ENCODE measurements at places on chromosomes 5 and 9.

GRCh38 chr5:429453-430188 is 13.4 kb upstream of the EXOC3 start:
- DNase-seq = no peak

- DNase-seq = no peak
These were observed 33.0 kb upstream of the CTXN3 start for GRCh38 chr5:127615916-127616315.

GRCh38 chr5:172429201-172429940 is 25.0 kb downstream of the SH3PXD2B start:
- DNase-seq = no peak

GRCh38 chr9:91680998-91681397 is 257.4 kb upstream of the NFIL3 start:
- DNase-seq = no peak

DNA sequence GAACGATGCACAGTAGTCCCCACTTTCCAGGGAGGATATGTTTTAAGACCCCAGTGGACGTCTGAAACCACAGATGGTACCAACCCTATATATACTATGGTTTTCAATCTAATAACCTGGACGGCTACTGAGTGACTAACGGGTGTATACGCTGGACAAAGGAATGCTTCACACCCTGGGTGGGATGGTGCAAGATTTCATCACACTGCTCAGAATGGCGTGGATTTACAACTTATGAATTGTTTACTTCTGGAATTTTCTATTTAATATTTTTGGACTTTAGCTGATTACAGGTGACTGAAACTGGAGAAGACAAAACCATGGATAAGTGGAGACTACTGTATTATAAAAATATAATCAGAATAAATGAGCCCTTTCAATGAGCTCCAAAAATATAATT is 147.6 kb upstream of the TRIM32 start:
- DNase-seq = no peak

DNA sequence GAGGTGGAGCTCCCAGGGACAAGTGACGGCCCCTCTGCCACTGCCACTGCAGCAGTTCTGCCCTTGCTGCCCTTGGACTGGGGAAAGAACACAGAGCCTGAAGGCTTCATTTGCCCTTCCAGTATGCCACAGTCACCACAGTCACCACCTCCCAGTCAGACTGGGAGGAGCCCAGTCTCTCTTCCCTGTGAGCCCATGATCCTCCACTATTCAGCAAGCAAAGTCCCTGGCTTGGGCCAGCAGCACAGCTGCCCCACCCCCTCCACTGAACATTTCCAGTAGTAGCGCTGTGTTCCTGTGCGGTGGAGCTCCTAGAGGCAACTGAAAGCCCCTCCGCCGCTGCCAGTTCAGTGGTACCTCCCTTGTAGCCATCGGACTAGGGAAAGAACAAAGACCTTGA is 329.4 kb downstream of the MAN2A1 start:
- no peak for DNase-seq

DNA sequence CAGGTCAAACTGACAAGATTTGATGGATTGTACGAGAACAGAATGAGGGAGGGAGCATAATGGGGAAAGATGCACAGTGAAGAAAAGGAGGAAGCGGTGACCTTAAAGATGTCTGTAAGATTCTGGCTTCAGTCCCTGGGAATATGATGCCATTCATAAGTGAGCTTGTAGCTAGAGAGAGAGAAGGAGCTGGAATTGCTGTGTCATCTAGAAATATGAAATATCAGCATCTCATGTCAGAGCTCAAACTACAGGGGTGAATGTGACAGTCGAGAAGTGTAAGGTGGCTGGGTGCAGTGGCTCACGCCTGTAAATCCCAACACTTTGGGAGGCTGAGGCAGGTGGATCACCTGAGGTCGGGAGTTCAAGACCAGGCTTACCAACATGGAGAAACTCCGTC is 24.0 kb upstream of the WHRN start:
- no peak for DNase-seq

DNA sequence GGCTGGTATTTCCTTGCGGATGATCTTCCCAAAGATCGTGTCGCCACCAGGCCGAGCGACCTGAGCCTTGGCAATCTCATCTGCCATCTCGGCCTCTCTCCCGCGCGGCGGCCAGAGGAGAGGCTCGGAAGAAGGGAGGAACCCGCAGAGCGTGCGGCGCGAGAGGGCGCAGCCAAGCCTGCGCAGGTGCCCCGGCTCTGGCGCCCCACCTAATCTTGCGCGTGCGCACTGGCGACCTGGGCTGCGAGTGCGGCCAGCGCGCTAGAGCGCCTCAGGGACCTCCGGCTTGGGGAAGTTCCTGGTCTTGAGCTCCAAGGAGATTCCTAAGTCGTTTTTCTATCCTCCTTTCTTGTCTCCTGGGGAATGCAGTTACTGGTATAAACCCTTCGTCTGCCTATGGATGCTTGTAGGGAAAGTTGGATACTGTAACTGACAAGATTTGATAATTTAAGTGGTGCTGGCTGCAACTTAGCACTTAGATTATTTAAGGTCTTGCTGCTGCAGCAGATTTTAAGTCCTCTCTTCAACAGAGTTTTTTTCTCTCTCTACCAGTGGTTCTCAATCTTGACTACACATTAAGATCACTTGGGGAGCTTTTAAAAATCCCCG is at the start of gene HINT1:
Gene HINT1 (minus strand): TSS at position 138 of the 609 bp plus-strand sequence. CDS start 51 bp downstream, at position 87.
- peak; percentile 91 for DNase-seq

- DNase-seq = no peak
These were observed 128.1 kb upstream of the FAM174A start for GRCh38 chr5:100407053-100407452.

- DNase-seq = no peak
These were observed 5.6 kb upstream of the ABLIM3 start for GRCh38 chr5:149135536-149136201.

DNA sequence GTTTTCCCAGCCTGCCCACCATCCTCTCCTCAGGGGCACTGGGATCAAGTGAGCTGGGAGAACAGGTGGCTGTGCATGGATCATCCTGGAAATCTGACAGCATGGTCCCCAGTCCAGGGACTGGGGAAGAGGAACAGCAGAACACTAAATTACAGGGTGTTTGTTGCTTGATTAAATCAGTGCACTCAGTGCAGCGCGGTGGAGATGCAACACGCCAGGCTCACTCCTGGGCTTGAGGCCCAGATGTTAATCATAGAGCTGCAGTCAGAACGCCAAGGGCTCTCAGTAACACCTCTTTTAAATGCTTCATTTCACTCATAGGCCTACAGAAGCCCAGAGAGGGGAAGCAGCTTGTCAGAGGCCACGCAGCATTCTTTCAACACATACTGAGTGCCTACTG is 14.2 kb upstream of the LARP1 start:
- no peak for DNase-seq

GRCh38 chr9:136544548-136544963 is 1.3 kb downstream of the NOTCH1 start:
- DNase-seq = peak; percentile 41

GRCh38 chr5:10675177-10675700 is 85.8 kb downstream of the DAP start:
- DNase-seq = no peak

DNA sequence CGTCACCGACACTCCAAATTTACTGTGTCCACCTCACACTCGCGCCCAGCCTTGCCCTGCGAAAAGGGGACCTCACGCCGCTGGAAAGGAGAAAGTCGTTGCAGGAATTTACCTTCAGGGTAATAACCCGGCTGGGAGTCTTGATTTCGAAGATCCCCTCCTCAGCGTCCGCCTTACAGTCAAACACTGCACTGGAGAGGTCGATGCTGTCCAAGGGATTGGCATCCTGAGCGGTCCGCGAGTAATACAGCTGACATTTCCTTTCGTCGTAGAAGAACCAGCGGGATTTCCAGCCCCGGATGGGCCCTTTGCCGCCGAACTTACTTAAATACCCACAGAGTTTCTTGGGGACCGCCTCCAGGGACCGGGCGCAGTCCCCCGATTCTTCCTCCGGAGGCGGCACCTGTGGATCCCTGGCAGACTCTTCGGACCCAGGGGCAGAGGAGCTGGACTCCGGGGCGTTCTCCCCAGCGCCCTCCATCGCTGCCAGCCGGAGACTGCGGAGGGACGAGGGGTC is 330 bp downstream of the TBC1D2 start:
- no peak for DNase-seq

- DNase-seq = no peak
These were observed 137.5 kb downstream of the RGS3 start for GRCh38 chr9:113600871-113601614.

- peak; percentile 68 for DNase-seq
These were observed 64.0 kb downstream of the DOCK8 start for GRCh38 chr9:278651-279050.

Data from CD4-positive, alpha-beta memory T cell (primary cell).